Activated CD4-positive, alpha-beta T cell treated with anti-CD3 and anti-CD28 coated beads, Interleukin-2, amount 10 ng/mL, durations not matched to agents 7 days and 5 days (primary cell): ENCODE measurements at places on chromosomes 4 and X. TPM values are rescaled to one million over a fixed set of nuclear protein-coding genes. Genes with fewer than 3 reads are reported as not detected.

- peaks cover 39% of the 10 kb centered on the region for H3K36me3 ChIP-seq
- H3K4me3 ChIP-seq = no peak overlapping the region
Observed at GRCh38 chr4:99827454-99827853, 10.8 kb downstream of the DAPP1 start.

- no peak for DNase-seq
- H3K36me3 ChIP-seq = no peaks in the 10 kb centered on the region
- no peak overlapping the region for H3K27ac ChIP-seq
- H3K4me3 ChIP-seq = no peak overlapping the region
- no peaks in the 10 kb centered on the region for H3K27me3 ChIP-seq
- no peaks in the 10 kb centered on the region for H3K4me1 ChIP-seq
Observed at GRCh38 chrX:74119016-74119910, 184.7 kb upstream of the ZCCHC13 start.

- no peak overlapping the region for H3K4me3 ChIP-seq
- no peaks in the 10 kb centered on the region for H3K36me3 ChIP-seq
- H3K27me3 ChIP-seq = peaks cover 7% of the 10 kb centered on the region
- H3K4me1 ChIP-seq = peaks cover 2% of the 10 kb centered on the region
Observed at GRCh38 chr4:56235011-56235410, 152.3 kb downstream of the AASDH start.

DNA sequence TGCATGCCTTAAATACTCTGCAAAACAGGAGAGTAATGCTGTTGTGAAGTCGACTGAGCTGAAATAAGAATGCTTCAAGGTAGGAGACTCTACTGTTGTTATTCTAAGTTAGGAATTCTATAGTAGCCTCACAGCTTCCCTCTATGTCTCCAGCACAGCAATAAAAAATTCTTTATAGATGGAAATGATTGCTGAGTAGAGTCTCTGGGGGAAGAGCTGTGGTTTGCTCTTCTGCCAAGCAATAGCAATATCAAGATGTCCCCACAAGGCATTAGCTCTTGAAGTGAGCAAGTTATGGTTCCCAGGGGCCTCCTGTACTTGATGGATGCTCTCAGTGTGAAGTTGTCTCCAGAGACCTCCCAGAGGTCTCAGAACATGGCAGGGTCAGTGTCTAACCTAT is 880.6 kb upstream of the FRG1 start:
- H3K27ac ChIP-seq = no peak overlapping the region
- no peak for DNase-seq
- no peaks in the 10 kb centered on the region for H3K4me1 ChIP-seq
- H3K27me3 ChIP-seq = no peaks in the 10 kb centered on the region
- H3K4me3 ChIP-seq = no peak overlapping the region

DNA sequence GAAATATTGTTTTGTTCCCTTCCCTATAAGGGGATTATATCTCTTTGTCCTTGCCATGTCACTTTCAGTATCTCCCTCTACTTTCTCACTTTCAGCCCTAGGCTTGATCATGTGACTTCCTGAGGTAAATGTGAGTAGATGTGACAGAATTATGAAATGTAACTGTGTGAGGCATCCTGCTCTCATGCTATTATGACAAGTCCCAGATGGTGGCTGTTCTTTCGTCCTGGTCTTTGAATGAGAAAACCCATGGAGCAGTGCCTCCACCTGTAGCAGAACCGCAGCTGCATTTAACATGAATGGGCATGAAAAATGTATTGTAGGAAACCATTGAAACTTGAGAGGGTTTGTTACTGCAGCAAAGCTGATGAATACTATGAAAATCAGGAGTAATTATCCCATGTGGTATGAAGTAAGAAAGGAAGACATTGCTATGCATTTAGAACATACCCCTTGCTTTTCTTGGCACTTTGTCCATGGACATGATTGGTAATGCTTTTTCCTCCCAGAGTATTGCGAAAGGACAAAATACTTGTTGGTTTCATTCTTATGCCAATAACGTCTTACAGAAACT is 202.2 kb upstream of the GPRIN3 start:
- peaks cover 8% of the 10 kb centered on the region for H3K36me3 ChIP-seq
- DNase-seq = peak; percentile 51
- peak overlapping the region; percentile 7 for H3K4me3 ChIP-seq
- peaks cover 16% of the 10 kb centered on the region for H3K4me1 ChIP-seq

- no peak for DNase-seq
- peak overlapping the region; percentile 61 for H3K27ac ChIP-seq
- H3K36me3 ChIP-seq = no peaks in the 10 kb centered on the region
- no peak overlapping the region for H3K4me3 ChIP-seq
- H3K4me1 ChIP-seq = peaks cover 33% of the 10 kb centered on the region
Observed at GRCh38 chrX:129721870-129722269, 16.9 kb upstream of the XPNPEP2 start.

DNA sequence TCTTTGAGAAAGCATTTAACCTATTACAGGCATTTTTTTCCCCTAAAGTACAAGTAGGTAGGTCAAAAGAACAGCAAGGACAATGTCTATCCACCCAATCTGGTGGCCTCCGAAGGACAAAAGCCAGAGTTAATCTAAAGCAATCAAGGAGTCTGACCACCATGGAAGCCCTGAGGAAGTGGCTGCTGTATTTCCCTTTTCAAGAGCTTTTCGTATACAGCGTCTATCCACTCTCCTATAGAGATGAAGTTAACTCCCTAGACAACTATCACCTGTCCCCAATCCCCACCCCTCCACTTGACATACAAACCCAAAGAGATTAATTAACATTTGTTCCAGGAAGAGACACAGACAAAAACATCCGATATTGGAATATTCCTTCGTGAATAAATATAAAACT is 85.5 kb downstream of the SNCA start:
- H3K4me1 ChIP-seq = no peaks in the 10 kb centered on the region
- H3K36me3 ChIP-seq = no peaks in the 10 kb centered on the region
- no peak for DNase-seq
- H3K27ac ChIP-seq = no peak overlapping the region
- H3K27me3 ChIP-seq = peaks cover 2% of the 10 kb centered on the region
- no peak overlapping the region for H3K4me3 ChIP-seq

DNA sequence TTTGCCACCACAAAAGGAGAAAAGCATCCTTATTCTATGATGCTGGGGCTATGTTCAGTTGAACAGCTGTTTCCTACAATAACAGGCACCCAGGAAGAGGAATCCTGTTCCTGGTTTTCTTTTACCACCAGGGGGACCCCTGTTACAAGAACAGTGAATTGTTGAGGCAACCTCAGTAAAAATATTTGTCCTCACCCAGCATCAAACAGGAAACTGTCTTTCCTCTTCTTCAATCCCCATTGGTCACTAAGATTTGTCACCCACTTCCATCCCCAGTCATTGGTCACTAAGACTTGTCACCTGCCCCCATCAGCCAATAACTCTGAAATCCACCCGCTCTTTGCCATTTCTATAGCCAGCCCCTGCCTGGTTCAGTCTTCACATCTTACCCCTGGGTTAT is 143.5 kb upstream of the GALNT7 start:
- no peaks in the 10 kb centered on the region for H3K36me3 ChIP-seq
- H3K27ac ChIP-seq = no peak overlapping the region
- no peak overlapping the region for H3K4me3 ChIP-seq
- peak; percentile 47 for DNase-seq

- H3K4me3 ChIP-seq = no peak overlapping the region
- no peak for DNase-seq
- H3K27me3 ChIP-seq = no peaks in the 10 kb centered on the region
- no peaks in the 10 kb centered on the region for H3K4me1 ChIP-seq
Observed at GRCh38 chr4:84826681-84827080, 139.8 kb downstream of the WDFY3 start.

- no peaks in the 10 kb centered on the region for H3K36me3 ChIP-seq
- H3K4me3 ChIP-seq = no peak overlapping the region
- H3K27me3 ChIP-seq = no peaks in the 10 kb centered on the region
- no peak overlapping the region for H3K27ac ChIP-seq
- no peak for DNase-seq
- no peaks in the 10 kb centered on the region for H3K4me1 ChIP-seq
Observed at GRCh38 chrX:110396735-110397134, 38.1 kb downstream of the RTL9 start.

DNA sequence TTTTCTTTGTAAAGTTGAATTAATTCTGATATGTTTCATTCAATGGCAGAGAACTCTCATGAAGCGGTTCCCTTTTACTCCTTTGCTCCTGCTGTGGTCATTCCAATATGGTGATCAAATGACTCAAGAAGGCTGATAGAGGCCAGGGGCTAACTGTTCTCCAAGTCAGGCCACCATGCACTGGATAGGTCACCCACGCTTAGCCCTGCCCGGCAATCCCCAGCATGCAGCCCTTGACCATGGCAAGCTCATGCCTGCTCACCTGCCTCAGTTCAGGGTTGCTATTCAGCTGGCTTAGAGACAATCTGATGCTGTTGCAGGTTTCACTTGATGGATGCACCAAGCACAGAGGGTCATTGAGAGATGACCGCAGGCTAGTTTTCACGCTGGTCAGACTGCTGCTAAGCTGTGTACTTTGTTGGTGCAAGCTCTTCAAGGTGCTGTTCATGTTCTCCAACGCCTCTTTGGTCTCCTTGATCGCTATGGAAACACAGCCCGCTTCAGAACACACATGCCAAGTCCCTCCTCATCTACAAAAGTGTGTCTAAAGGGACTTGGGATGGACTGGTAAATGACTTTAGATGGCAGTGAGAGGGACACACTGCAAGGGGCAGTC is 55.2 kb upstream of the FGFBP2 start:
- no peak overlapping the region for H3K27ac ChIP-seq
- peaks cover 14% of the 10 kb centered on the region for H3K27me3 ChIP-seq
- no peaks in the 10 kb centered on the region for H3K36me3 ChIP-seq
- H3K4me1 ChIP-seq = no peaks in the 10 kb centered on the region
- DNase-seq = no peak

IQCM gene
- total RNA-seq = not detected

HTN1 gene
- total RNA-seq = not detected

SRPK3 gene
- total RNA-seq = not detected

DMD gene
- 0.83 TPM for total RNA-seq

ETDB gene
- not detected for total RNA-seq

C1QTNF7 gene
- not detected for total RNA-seq

BEX5 gene
- total RNA-seq = 1.5 TPM

LIN54 gene
- 39.1 TPM for total RNA-seq

DDIT4L gene
- total RNA-seq = not detected

C4orf50 gene
- 0.27 TPM for total RNA-seq

VEGFD gene
- total RNA-seq = not detected
